Fibroblast of skin of left biceps (primary cell): ENCODE measurements at places on chromosomes 11 and 22.

GRCh38 chr11:14774721-14775120 lies 117.3 kb downstream of the CYP2R1 start:
- no peak for DNase-seq

GRCh38 chr22:37313376-37314314 lies 31.3 kb downstream of the CYTH4 start:
- no peak for DNase-seq

DNA sequence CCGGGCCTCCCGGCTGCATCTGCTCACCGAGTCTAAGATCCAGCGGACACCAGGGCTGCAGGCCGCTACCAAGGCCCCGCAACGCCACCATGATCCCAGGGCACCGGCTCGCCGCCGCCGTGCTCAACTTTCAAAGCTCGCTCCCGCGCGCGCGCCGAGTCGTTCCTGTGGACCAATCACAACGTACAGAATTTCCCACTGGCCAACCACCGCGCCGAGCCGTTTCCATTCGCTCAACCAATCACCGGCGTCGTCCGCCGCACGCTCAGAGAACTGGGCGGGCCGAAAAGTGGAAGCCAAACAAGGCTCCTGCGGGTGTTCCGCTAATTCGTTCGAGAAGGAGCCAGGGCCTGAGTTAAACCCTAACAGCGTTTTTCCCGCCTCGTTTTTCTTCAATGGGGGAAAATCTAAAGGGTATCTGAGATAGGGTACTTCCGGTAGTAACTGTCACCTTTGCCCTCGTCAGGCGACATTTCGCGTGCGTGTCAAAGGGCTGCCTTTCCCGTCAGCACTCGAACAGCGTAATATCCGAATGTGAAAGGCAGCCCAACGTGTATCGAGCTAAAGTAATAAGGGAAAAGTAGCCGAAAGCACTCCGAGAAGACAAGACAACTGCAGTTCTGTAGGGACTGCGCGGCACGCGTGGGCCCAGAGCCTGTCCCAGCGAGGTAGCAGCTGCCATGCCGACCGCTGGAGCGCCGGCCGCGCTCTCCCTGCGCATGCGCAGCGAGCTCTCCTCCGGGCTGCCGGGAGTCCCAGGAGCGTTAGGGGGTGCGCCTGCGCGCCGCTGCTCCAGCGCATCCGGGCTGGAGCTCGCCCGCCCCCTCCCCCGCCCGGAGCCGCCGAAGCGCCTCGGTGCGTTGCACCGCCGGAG lies at the start of the genes NCAPD3 and VPS26B:
NCAPD3 (minus strand) TSS at position 132 of the 874 bp plus-strand sequence; CDS start at position 91, 41 bp downstream.
VPS26B (plus strand) TSS at position 836 of the 874 bp plus-strand sequence. CDS start 452 bp downstream, outside the sequence.
- peak; percentile 87 for DNase-seq

- no peak for DNase-seq
These were observed 40.2 kb upstream of the CCDC90B start for GRCh38 chr11:83326326-83326725.

- DNase-seq: no peak
These were observed 385 bp downstream of the TST start for GRCh38 chr22:37018815-37019308.

- no peak for DNase-seq
These were observed 6.1 kb downstream of the TUBGCP6 start for GRCh38 chr22:50238755-50239154.

DNA sequence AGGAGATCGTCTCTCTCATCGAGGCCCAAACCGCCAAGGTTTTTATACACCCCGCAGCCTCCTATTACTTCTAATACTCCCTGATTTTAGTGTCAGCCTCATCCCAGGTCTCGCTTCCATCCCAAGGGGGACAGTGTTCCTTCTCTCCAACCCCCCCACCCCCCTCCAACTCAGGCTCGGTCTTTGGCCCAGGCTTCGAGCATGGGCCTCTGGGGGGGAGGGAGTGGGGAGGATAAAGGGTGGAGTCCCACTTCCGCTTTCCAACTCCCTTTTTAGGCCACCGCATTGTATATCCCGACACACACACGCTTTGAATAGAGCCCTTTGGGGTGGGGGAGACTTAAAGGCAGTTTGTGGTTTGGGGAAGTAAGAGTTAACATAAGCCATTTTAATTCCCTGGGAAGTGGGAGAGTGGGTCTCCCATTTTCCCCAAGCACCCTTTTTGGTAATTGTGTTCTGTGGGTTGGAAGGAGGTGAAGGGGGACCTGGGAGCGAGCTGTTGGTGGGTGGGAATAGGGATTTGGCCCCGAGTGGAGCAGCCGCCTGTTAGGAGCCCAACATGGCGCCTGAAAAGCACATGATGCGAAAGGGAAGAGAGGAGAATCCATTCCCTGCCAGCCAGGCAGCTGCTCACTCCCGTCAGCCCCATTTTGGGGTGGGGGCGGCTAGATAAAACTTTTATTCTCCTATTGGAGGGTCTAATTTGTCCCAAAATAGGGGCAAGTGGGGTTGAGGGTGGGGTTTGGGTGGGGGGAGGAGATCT lies 844 bp downstream of the PCF11 start:
- no peak for DNase-seq
